ENCODE measurements at places on chromosomes 5 and 9.

DNA sequence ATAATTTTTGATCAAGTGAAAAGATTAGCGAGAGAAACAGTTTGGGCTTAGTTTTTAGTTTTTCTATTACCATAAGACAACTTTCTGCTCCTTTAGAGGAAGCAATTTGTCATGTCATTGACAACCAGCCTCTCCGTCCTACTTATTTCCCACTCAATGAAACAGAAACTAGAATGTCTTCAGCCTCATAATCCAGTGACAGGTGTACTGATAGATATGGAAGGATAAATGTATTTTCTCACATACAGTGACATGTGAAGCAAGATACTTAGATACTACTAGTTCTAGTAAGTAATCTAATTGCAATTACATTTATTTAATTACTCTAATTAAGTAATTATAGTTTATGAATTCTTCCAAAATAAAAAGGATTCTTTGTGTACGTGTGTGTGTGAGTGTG is 429.7 kb downstream of the CDH10 start:
- no peak for DNase-seq

DNA sequence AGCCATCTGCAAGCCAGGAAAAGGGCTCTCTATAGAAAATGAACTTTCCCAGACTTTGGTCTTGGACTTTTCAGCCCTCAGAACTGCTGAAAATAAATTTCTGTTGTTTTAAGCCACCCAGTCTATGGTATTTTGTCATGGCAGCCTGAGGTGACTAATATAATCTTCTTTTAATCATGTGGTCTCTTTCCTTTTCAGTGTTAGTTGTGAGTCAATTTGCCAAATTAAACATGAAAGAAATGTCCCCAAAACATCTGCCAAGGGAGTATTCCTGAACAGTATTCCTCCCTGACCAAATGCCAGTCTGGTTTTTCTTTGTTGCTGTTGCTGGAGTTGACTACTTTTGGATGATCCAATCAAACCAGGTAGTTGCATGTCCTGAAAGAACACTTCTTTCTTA is 4.7 kb upstream of the YTHDC2 start:
- DNase-seq = no peak

DNA sequence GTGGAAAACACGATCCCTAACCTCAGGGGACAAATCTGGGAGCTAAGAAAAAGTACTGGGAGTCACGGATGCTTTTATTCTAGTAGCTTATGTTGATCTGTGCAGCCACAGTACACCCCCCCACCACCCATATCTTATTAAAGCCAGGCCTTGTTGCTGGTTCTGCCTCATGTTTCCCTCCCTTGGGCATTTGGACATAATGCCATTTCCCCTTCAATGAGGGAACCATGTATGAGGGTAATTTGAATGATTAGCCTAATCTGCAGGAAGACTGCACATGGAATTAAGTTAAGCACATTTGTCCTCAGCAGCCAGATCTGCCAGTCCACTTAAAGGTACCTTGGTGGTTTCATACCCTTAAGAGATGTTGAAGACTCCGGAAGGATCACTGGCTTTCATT is 102.0 kb downstream of the ARHGAP26 start:
- DNase-seq = no peak

GRCh38 chr5:169157064-169157463 is 143.9 kb downstream of the SLIT3 start:
- DNase-seq = no peak

DNA sequence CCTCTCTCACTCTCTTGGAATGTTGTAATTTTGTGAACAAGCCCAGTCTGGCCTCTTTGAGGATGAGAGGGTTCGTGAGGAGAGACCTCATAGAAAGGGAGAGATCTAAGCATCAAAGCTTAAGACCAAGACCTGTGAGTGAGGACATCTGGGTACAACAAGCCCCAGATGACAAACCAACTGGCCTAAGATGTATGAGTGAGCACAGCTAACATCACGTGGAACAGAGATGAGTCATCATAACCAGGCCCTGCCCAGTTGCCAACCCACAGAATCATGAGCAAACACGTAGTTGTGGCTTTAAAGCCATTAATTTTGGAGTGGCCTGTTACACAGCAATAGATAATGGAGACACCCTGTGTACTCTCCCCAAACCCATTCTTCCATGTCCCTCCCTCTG is 439.1 kb upstream of the KIF2A start:
- DNase-seq = no peak

DNA sequence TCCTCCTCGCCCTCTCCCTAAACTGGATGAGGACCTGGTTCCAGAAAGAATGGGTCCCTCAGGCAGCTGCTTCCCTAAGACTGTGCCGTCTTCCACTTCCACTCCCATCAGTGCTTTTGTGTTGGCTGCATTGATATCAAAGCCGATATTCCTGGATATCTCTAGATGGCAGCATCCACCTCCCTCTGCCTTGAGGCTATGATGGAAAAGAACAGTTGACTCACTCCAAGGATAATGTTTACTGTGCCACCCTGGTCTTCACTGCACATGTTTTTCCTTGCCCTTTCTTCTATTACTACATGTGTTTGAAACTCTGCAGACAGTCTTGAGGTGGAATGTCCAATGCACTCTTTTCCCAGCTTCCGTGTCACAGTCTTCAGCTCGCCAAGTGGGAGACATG is 211.6 kb downstream of the MAST4 start:
- DNase-seq = peak; percentile 55

GRCh38 chr9:34254141-34254913 is 74.7 kb downstream of the KIF24 start:
- no peak for DNase-seq

GRCh38 chr5:66080664-66081063 is 63.4 kb upstream of the SREK1 start:
- no peak for DNase-seq

DNA sequence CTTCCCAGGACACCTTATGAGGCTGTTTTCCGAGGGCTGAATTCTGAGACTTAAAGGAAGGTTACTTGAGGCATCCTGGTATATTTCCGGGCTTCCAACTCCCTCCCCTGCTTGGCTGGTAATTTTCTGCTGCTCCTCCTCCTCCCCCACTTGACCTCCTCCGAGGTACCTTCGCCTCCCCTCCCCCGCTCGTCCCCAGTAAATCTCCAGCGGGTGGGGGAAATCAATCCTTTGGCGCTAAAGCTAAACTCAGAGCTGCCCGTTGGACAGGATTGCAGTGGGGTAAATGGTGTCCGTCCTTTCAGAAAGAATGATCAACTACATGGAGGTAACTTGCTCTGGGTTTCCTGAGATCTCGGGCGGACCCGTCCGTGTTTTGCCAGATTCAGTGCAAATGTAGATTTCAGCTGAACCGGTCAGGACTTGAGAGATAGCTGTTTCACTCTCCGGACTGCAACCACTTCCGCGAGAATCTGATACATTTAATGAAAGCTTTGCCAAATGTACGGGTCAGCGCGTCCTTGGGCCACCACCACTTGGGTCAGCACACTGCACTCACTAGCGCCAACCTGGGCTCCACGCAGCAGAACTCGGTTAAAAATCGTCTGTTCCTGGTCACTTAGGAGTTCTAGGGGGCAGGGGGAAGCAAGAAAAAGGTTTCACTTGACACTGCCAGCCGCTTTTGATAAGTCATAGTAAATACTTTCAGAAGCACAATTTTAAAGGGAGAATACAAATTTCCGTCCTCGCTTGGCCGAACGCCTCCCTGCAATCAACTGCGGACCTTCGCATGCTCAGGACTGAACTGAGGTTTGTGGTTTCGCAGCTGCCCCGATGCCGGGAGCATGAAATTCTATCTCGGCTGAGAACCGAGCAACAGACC is 4.6 kb upstream of the ISL1 start:
- DNase-seq = no peak

DNA sequence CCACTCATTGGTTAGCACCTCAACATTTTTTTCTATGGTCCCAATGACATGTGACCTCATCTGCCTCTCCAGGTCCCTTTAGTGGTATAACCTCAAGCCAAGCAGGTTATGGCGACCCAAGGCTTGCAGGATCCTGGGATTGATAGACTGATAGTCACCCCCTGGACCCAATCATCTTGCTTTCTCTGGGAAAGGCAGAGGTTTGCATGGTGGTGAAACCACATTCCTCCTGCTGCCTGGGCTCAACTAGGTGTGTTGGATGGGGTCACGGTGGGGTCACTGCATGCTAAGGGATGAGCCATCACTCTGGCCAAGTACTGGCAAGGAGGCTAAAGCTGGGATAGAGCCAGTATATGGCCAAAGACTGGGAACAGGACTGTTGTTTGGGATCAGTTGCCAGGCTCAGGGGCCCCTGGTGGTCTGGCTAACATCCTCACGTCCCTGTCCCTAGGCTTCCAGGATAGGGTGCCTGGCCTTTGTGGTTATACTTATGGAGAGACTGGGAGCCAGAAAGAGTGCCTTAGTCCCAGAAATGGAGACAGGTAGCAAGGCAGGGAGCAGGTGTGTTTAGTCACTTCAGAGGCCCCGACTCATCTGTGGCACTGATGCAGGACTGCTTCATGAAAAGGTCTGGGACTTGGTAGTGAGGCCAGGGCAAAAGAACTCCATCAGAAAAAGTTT is 4.6 kb upstream of the SMIM32 start:
- DNase-seq = no peak

DNA sequence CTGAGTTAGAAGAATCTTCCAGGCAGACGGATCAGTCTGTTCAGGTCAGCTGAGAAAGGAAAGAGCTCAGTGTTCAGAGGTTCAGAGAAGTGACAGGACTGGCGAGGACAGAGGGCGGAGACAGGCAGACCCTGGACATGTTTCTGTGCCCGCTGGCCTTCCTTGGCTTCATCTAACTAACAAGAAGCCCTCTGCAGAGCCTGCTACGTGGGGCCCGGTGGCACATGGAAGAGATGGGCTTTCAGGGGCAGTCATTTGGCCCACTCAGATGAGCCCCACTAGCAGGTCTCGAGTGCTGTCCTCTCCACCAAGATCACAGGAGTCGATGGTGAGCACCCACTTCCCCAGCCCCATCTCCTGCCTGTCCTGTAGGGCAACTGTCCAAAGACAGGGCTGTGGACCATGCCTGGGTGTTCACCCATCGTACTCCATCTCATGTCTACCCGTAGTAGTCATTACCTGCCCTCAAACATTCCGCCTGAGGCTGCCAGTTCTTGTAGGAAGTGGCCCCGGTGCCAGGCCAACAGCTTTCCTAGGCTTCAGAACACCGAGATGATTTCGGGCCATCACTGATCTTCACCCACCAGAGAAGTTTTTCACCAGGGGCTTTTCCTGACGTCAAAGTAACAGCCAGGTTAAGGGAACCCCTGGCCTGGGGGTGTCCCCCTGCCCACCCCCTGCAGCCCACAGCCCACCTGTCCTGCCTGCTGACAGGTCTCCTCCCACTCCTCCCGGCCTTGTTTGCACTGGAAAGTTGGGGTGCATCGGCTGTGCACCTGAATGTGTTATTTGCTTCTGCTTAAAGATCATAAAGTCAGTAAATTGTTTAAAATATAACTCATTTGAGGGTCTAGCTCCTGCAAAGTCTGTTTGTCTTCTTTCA is 14.0 kb downstream of the IRX2 start:
- no peak for DNase-seq

- no peak for DNase-seq
These were observed 130.1 kb upstream of the TLR4 start for GRCh38 chr9:117574099-117574498.

GRCh38 chr9:97596906-97597305 is 36.3 kb downstream of the TSTD2 start:
- no peak for DNase-seq

- DNase-seq = no peak
These were observed 32.1 kb downstream of the PRRC1 start for GRCh38 chr5:127549551-127549950.

- DNase-seq = no peak
These were observed 40.8 kb upstream of the MEF2C start for GRCh38 chr5:88923623-88924329.

- peak; percentile 36 for DNase-seq
These were observed 502.7 kb downstream of the NR2F1-AS1 start for GRCh38 chr5:93078082-93079038.

GRCh38 chr5:139634541-139634940 is 13.6 kb upstream of the CXXC5 start:
- DNase-seq = no peak

DNA sequence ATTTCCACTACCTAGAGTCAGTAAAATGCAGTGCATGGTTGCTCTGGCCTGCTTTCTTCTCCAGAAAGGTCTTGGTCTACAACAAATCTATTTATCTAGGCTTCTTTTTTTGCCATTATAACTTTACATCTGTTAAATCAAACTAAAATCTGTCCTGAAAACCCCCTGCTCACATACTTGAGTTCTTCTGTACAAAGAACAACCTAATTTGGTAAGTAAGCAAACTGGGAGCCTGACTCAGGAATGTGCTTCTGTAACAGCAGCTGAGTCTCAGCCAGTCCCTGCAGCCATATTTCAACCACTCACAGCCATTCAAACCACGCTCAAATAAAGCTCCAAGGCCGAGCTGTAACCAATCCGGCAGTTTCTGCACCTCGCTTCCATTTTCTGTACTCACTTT is 95.8 kb downstream of the PLPP1 start:
- DNase-seq = no peak

GRCh38 chr9:24961762-24962161 is 416.1 kb upstream of the IZUMO3 start:
- no peak for DNase-seq

DNA sequence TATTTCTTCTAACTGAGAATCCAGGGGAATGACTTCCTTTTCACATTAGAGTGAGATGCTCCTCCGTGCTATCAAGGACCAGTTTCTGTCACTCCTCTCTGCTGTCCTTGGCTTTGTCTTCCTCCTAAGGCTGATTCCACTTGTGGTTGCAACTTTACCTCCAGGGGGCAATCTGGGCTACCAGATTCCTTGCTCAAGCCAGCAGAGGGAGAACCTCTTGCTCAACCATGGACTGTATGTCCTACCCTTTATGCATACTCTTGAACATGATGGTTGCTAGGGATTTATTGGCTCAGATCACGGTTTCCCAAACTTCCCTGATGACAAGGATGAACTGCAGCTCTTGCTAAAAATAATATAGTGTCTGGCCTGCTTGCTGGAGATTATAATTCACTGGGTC is 24.0 kb downstream of the NNT start:
- DNase-seq = no peak

DNA sequence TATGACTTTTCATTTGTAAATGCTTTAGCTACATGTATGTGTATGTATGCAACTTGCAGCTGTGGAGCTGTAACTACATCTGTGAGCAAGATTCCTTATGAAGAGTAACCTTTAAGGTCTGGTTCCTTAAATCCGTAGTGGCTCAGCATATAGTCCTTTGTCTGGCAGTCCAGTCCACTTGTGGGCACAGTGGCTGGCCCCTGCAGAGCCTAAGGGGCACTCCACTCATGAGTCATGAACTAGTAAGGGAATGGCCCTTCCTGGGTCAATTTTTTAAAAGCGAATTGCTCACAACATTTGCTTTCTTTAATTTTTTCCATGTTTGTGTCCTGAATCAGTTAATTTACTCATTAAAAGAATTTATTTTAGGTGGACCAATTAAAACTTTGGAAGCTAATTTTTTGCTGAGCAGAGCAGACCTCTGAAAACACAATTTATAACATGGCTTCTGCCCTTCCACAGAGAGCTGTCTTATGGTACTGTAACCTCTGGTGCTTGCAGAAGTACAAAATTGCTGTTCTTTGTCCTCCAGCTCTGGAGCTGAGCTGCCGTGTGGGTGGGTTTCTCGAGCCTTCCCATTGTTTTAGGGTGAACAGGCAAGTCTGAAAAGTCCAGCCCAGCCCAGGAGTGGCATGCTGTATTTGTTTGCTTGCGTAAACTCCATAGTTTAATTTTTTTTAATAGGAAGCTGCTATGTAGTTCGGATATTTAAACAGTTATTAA is 110.1 kb downstream of the MVB12B start:
- no peak for DNase-seq

- no peak for DNase-seq
These were observed 9.5 kb downstream of the OTP start for GRCh38 chr5:77628840-77629508.
